ENCODE measurements at places on chromosomes 2 and 18. TPM values are rescaled to one million over a fixed set of nuclear protein-coding genes. Genes with fewer than 3 reads are reported as not detected.
A peak's percentile ranks its signal among the peaks of the same experiment; 100 is the strongest.

DNA sequence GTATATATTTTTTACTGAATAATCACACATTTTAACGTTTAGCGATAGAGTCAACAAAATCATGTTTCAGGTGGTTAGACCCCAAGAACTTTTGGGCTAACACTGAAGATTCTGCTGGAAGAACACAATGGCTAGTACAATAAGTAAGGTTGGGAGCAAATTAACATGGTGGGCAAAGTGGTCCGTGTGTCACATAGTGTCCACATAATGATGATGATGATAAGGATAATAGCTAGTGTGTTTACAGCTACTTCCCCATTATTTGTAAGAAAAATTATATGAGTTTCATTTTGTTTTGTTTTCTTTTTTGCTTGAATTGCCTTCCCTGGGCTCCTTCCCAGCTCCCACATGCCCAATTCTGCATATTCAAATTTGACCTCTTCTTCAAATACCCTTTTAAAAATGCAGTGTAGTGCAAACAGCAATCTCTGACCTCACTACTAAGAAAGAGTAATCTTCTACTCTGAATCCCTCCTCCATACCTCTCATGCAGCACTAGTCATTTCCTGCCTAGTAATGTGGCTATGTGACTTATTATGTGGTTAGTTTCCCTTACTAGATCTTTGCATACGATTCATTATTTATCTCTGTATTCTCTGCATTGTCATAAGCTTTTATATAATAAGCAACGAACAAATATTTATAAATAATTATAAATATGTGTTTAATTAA lies 16.9 kb upstream of the VPS54 start:
- H3K27me3 ChIP-seq = no peaks in the 10 kb centered on the region
- no peak overlapping the region for H3K4me3 ChIP-seq
- no peaks in the 10 kb centered on the region for H3K4me1 ChIP-seq

- DNase-seq = no peak
- H3K36me3 ChIP-seq = no peaks in the 10 kb centered on the region
- no peak overlapping the region for H3K4me3 ChIP-seq
- no peaks in the 10 kb centered on the region for H3K27me3 ChIP-seq
- H3K27ac ChIP-seq = no peak overlapping the region
These were observed 651.1 kb upstream of the ID2 start for GRCh38 chr2:8030573-8031303.

DNA sequence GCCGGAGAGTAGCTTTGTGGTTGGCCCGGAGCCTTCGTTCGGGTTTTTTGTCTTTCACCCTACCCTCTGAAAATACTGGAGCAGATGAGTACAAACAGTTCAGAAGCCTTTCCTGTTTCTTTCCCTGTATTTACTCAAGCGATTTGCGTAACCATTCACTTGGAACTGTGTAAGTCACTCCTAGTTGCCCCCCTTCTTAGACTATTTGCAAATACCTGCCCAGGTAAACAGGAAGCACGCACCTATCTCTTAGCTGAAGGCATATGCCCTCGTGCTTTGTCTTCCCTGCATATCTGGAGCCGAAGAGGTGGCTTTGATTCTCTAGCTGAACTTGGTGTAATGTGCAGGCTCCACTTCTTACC lies 1.4 kb downstream of the KCNS3 start:
- no peaks in the 10 kb centered on the region for H3K36me3 ChIP-seq
- H3K4me3 ChIP-seq = peak overlapping the region; percentile 80
- no peaks in the 10 kb centered on the region for H3K27me3 ChIP-seq
- no peak for DNase-seq

TYW5 gene
- total RNA-seq = 6.3 TPM

- no peaks in the 10 kb centered on the region for H3K36me3 ChIP-seq
- H3K4me3 ChIP-seq = no peak overlapping the region
- peaks cover 76% of the 10 kb centered on the region for H3K27me3 ChIP-seq
- no peak overlapping the region for H3K27ac ChIP-seq
- peaks cover 11% of the 10 kb centered on the region for H3K4me1 ChIP-seq
These were observed 205.8 kb upstream of the SMAD2 start for GRCh38 chr18:48136051-48136826.

- no peak overlapping the region for H3K4me3 ChIP-seq
- no peaks in the 10 kb centered on the region for H3K27me3 ChIP-seq
- peak; percentile 2 for DNase-seq
- no peaks in the 10 kb centered on the region for H3K4me1 ChIP-seq
These were observed 54.8 kb upstream of the CCDC178 start for GRCh38 chr18:33495278-33495677.
